ENCODE measurements at places on chromosomes 12 and 14.

DNA sequence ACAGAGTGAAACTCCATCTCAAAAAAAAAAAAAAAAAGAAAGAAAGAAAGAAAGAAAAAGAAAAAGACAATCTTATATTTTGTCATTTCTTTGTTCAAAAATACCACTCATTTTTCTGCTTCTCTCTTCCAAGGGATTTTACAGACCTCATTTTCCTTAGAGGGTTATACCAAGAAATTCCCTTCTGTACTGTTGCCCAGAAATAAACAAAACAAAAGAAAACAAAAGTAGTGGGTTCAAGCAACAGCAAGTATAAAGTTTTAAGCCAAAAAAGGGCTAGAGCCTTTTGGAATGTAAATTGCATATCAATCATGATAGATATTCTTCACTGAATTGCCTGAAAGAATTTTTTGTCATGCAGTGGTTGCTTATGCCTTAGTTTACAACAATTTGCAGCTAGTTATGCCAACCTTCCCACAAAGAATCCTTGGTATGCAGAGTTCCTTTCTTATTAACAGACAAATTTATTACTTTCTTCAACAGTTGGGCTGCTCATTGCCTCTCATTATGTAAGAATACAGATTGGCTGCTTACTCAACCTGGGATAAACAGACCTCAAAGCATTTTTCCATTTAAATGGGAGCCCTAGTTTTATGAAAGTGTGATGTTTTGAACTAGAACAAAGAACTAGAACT lies 129.1 kb upstream of the PPFIA2 start:
- no peak for DNase-seq

- DNase-seq: peak; percentile 2
Measured at GRCh38 chr12:21502164-21502496, 541 bp downstream of the GOLT1B start.

DNA sequence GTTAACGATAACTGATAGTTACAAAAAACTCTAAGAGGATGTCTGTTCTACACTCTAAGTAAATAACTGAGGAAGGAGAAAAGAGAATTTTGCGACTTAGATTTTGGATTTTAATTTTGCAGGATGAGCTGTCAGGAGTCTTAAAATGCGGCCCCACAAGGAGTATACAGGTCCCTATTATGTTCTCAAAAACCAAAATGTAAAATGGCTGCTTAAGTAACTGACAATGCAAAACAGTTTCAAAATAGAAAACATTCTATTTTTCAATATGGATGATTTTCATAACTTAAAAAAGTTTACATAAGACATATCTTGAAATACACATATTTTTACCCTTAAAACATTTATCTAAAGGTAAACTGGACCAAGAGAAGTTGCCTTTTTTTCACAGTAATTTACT lies 2.6 kb downstream of the CD69 start:
- DNase-seq: no peak

DNA sequence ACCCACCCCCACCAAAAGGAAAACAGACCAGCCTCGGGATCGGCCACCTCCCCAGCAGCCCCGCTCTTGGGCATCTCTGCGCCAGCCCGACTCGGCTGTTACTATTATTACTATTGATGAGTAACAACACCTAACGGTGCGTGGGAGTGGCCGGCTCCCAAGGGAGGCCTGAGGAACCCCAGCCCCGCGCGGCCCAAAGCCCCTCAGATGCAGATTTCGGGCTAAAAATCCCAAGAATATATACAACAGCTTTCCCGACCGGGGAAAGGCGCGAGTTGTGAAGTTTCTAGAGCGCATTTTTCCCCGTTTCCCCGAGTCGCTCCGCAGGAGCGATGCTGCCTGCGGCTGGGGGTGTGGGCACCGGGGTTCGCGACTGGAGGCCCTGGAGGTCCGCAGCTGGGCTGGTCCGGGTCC lies 565 bp downstream of the NT5DC3 start:
- peak; percentile 29 for DNase-seq

DNA sequence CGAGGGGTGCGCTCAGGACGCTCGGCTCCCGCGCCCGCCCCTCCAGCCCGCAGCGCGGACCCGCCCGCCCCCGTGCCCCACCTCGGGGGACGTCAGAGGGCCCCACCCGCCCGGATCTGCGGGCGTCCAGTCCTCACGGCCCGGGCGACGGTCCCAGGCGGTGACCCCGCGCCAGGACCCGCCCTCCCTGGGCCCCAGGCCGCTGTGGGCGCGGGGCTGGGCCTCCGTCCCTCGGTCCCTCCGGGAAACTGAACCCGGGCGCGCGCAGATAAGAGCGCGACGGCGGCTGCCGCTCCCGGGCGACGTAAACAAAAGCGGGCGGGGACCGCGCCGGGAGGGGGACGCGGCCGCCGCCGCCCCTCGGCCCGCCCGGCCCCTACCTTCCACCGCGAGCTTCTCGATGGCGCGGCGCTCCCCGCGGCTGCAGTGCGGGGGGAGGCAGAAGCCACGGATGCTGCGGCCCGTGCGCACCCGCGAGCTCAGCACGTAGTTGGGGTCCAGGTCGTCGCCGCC lies 1.1 kb downstream of the CKB start:
- no peak for DNase-seq

DNA sequence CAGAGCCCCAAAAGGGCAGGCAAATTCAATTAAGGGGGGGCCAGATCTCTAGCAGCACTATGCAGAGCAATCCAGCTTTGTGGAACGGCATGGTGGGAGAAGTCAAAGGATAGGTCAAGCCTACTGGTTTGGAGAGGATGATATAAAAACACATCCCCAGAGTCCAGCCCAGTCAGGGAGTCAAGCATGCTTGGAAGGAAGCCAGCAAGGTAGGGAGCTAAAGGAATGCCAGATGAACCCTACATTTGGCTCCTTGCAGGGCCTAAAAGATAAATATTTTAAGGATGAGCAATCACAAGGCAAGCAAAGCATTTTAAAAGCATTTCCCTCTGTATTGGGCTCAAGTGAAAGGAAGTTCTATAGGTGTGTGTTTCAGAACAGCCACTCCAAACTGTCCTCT lies 21.4 kb downstream of the KCTD10 start:
- DNase-seq: no peak

GRCh38 chr12:95412482-95413311 lies 61.3 kb upstream of the METAP2 start:
- no peak for DNase-seq

DNA sequence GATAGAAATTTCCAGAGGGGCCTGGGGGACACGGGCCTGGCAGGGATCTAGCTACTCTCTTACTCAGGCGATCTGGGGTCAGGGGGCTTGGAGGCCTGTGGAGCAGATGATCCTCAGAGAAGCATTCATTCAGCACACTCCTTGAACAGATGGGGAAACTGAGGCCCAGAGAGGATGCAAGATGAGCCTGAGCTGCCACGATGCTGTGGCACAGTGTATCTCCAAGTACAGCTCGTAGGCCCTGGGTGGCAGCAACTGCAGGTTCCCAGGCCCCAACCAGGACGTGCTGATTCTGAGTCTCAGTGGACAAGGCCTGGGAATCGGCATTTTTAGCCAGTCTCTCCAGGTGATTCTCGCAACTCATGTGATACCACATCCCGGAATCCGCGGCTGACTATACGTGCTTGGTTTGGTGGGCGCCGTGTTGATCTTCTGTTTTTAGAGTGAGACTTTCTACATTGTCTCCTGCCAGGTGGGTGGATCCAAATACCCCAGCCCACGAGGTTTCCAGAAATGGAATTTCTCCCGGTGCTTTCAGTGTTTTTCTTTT lies 22.5 kb downstream of the ADGRD1 start:
- no peak for DNase-seq

DNA sequence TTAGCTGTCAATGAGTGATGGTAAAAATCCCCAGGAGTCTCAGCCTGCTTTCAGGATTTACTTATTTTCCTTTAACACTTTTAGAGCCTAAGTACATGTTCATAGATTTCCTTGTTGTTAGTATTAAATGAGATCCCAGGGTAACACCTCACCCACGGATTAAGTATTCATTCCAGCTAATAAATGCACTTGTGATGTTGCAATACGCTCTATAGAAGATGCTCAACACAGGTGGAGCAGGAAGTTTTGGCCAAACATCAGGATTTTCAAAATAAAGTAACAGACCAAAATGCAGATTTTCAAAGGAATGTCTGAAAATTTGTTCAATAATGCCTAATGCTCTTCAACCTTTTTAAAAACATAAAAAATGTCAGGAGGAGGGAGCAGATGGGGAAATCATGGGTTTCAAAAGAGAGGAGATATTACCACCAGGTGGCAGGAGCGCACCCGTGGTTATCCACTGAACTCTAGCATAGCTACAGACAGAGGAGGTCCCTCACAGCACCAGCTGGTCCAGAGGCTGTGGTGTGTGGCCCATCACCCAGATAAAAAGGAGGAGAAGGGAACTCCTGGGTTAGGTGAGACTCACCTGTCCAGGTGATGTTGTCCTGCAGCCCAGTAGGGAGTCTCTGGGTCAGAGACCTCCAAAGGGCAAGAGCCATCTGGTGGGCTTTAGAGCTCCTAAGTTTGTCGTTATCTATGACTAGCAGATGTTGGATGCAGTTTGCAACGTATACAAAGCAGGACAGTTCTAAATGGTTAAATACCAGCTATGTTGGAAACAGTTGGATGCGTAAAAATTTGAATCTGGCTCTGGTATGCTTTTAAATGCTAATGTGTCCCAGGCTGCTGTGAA lies 1158.4 kb upstream of the TMEM132C start:
- no peak for DNase-seq
